Hematopoietic multipotent progenitor cell treated with erythropoietin and hydrocortisone succinate and interleukin-3 and kit ligand, for 4 days (in vitro differentiated cells): ENCODE measurements at places on chromosomes 2 and 18.

GRCh38 chr18:45617284-45617683 lies 2.0 kb downstream of the SLC14A2 start:
- no peak for DNase-seq

DNA sequence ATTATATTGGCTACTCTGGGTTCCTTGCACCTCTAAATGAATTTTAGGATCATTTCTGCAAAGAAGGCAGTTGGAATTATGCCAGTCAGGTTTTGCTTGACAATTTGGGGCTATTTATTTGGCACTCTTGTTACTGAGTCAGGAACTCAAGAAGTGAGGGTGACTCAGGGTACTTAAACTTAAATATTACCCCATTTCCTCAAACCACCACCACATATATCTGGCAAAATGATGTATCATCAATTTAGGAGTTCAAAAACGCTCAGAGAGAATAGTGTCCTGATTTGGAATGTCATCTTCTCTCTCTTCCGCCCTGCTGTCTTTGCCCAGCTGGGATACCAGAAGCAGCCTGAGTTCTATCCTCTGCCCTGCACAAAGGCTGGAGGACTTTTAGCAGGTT lies 2.4 kb upstream of the THNSL2 start:
- DNase-seq = no peak

- DNase-seq = no peak
These were observed 36.7 kb downstream of the PARD3B start for GRCh38 chr2:204581946-204582345.

- DNase-seq = peak; percentile 60
These were observed 213.2 kb upstream of the HS6ST1 start for GRCh38 chr2:128531856-128532255.

- DNase-seq = no peak
These were observed 49.4 kb downstream of the RND3 start for GRCh38 chr2:150438041-150438440.

DNA sequence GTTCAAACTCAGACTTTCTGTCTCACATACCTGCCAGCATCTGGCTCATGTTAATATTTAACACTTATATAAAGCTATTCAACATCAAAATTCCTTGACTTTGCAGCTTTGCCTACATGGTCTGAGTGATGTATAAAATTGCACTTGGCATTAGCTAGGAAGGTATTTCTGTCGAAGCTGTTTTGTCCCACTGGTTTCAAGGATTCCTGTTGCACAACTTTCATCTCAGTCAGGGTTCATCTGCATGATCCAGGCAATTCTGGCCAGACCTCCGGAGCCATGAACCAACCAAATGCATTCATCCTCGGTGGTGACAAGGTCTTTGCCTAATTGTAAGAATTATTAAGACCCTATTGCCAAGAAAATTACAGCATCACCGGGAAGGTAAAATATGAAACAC lies 185.4 kb downstream of the ZEB2 start:
- DNase-seq = no peak

- DNase-seq = peak; percentile 97
These were observed at the start of gene PSD4 for GRCh38 chr2:113173542-113174375. PSD4 (plus strand) TSS chr2:113173971; CDS start chr2:113182457, 8,486 bp downstream.

GRCh38 chr2:29469516-29469915 lies 354.3 kb downstream of the CLIP4 start:
- no peak for DNase-seq

DNA sequence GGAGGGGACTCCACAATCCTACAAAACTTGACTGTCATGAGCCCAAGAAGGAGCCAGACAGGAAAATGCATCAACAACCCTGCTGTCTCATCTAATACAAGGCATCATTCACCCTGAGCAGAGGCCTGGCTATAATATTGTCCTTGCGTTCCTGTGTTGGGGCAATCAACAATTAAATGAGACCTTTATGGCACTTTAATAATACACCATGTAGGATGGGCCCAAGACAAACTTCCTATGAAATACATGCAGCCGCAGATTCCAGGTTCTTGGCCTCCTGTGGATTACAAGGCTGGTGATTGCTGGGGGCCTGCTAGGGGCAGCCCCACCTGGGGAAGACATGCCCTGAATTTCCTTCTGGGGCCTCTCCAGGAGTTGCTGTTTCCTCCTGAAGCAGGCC lies 82.8 kb upstream of the PPP1CB start:
- no peak for DNase-seq

DNA sequence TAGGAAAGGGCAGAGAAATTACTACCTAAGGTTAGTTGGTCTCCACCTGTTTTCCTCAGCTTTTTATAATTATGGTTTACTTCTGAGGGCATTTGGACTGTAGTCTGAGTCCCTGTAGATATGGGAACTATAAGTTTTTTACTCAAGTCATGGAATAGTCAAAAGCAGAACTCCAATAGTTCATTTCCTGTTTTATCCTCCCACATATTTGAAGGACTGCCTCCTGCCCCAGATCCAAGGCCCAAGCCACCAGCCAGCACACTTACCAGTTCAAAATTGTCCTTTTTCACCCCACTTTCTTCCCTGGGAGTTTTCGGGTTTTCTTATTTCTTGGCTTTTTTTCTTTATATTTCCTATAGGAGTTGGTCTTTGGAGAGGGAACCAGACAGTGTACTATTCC lies 164.1 kb downstream of the MBD5 start:
- no peak for DNase-seq

DNA sequence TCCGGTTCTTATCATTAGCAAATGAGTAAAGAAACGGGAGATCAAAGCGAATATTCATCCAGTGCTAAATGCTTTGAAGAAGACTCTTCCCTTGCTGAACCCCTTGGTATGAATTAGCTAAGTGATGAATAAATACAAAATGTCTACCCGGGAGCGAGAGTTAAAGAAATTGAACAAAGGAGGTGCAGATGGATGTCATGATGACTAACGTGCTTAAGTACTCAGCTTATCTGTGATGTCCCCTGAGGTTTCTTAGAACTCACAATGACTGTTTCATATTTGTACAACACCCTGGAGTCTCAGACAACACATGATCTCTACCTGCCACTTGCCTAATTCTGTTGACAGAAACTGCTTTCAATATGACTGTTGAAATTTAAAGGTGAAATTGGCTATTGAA lies 148.5 kb downstream of the TMEM200C start:
- no peak for DNase-seq

GRCh38 chr18:73381699-73382036 lies 513.9 kb upstream of the NETO1 start:
- no peak for DNase-seq

- DNase-seq = no peak
These were observed 1.8 kb downstream of the RFTN2 start for GRCh38 chr2:197673606-197674005.

DNA sequence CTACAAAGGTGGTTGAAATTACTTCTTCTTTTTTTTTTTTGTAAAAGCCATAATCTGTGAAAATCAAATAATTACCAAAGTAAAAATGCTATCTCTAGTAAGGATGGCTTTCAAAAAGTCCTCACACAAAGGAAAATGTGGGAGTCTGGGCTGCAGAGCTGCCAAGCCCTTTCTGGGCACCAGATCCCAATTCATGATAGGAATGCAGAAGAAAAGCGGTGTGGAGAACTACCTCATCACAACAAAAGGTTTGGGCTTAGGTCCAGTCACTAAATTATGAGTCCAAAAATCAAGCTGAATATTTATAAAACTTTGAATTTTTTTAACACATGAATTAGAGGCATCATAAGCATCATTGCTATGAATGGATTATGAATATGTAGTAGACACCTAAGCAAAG lies 30.8 kb upstream of the EPHA4 start:
- no peak for DNase-seq

- peak; percentile 30 for DNase-seq
These were observed 2.3 kb downstream of the MSL3B start for GRCh38 chr2:233865838-233866237.

DNA sequence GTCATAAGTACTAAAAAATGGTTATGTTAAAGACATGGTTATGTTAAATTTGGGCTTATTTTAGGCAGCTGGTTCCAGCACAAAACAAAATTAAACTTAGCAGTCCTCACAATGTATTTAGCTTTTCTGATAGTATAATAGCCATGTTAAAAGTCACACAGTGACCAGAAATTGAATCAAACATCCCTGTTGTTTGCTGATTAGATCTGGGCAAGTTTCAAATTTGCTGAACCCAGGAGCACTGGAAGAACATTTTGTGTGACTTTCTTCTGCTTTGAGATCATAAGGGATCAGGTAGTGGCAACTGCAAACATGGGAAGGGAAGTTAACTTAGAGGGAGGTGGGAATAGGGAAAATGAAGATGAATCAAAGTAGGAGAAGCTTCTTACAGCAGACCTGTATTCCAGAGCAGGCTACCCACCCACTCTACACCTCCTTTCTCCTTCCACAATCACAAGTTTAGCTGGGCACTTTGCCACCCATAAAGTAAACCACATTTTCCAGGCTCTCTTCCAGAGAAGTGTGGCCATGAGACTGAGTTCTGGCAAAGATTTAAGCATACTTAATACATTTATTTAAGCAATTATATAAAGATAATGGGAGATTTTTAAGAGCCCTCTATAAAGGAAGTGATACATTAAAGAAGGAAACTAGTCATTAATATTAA lies 616.1 kb upstream of the LRATD1 start:
- DNase-seq = no peak

- no peak for DNase-seq
These were observed 155.4 kb downstream of the SLC4A3 start for GRCh38 chr2:219782737-219783348.

- no peak for DNase-seq
These were observed 193.2 kb downstream of the NDUFA10 start for GRCh38 chr2:239831861-239832489.
